A673 (cell line): ENCODE measurements at places on chromosomes 16 and 17. TPM values are rescaled to one million over a fixed set of nuclear protein-coding genes. Genes with fewer than 3 reads are reported as not detected.

Gene HAS3
- 0.49 and 0.72 TPM in 2 replicates for total RNA-seq

Gene C16orf92
- total RNA-seq, result not detected in 2 replicates

Gene CAVIN1
- total RNA-seq, result 16.6 and 19.9 TPM in 2 replicates

Gene SEZ6
- total RNA-seq, result 1.5 and 2.6 TPM in 2 replicates

Gene KRT23
- not detected in 2 replicates for total RNA-seq

Gene PRSS33
- not detected in 2 replicates for total RNA-seq

GRCh38 chr17:42748908-42749798 lies 4.3 kb upstream of the EZH1 start:
- H3K27ac ChIP-seq, result no peak overlapping the region
- H3K4me1 ChIP-seq, result no peaks in the 10 kb centered on the region
- DNase-seq, result no peak
- no peaks in the 10 kb centered on the region for H3K27me3 ChIP-seq
- no peak overlapping the region for H3K4me3 ChIP-seq

DNA sequence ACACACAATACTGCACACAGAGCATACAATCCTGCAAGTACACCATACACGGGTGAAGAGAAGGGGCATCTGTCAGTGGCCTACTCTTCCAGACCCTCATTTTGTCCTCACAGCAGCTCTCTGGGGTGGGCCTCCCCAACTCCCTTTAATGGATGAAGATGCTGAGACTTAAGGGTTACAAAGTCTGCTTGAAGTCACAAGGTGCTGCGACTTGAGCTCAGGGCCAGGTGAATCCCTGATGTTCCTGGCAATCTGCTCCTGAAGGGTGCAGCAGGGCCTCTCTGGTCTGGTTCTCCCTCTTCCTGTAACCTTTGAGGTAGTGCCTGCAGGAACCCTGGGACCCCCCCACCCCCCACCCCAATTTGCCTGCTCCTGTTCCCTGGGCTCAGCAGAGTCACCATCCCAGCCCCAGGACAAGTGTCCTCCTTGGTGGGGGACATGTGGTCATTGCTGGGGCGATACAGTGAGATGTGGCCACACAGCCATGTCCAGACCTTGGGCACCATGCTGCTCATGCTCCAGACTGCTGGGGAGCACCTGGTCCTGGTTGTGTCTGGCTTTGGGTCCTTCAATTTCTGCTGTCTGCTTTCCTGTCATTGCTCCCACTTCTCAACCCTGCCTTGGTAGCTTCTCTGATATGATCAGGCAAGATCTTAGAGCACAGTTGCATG lies 107.5 kb downstream of the METRNL start:
- DNase-seq, result no peak
- H3K4me1 ChIP-seq, result no peaks in the 10 kb centered on the region
- H3K36me3 ChIP-seq, result no peaks in the 10 kb centered on the region

GRCh38 chr17:44206825-44207155 lies 7.1 kb upstream of the ATXN7L3 start:
- no peak for DNase-seq
- H3K4me3 ChIP-seq, result no peak overlapping the region
- no peak overlapping the region for H3K27ac ChIP-seq
- H3K4me1 ChIP-seq, result no peaks in the 10 kb centered on the region
- no peaks in the 10 kb centered on the region for H3K27me3 ChIP-seq

- no peak overlapping the region for H3K27ac ChIP-seq
- H3K27me3 ChIP-seq, result no peaks in the 10 kb centered on the region
- DNase-seq, result no peak
- H3K36me3 ChIP-seq, result no peaks in the 10 kb centered on the region
- H3K4me3 ChIP-seq, result no peak overlapping the region
These were observed 12.6 kb downstream of the CACNG1 start for GRCh38 chr17:67056746-67057490.

DNA sequence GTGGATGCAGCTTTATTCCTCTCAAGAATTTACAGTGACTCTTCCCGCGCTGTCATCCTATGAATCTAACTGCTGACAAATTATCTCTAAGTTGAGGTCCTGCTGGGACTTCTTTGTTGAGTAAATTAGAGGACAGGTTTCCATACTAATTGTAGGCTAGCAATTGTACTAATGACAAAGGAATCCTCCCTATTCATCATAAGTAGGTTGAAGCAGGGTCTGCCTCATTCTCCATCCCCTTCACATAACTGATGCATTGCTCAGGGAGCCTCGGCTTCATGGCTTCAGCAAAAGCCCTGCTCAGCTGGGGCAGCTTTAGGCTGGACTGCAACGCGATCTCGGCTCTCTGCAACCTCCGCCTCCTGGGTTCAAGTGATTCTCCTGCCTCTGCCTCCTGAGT lies 83.1 kb upstream of the IRX6 start:
- no peak overlapping the region for H3K27ac ChIP-seq
- no peaks in the 10 kb centered on the region for H3K27me3 ChIP-seq
- no peak for DNase-seq
- no peaks in the 10 kb centered on the region for H3K36me3 ChIP-seq
- no peak overlapping the region for H3K4me3 ChIP-seq

DNA sequence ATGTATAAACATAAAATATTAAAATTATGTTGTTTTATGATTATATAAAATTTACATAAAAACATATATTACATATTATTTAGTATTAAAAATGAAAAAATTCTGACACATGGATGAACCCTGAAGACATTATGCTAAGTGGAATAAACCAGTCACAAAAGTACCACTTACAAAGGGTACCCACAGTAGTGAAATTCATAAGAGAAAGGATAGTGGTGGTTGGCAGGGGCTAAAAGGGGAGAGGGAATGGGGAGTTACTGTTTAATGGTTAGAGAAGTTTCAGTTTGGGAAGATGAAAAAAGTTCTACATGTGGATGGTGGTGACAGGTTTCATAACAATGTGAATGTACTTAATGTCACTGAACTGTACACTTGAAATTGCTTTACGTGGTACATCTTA lies 41.4 kb downstream of the FBXL20 start:
- H3K27ac ChIP-seq, result no peak overlapping the region
- H3K27me3 ChIP-seq, result no peaks in the 10 kb centered on the region
- no peak overlapping the region for H3K4me3 ChIP-seq
- no peaks in the 10 kb centered on the region for H3K4me1 ChIP-seq
- H3K36me3 ChIP-seq, result no peaks in the 10 kb centered on the region

DNA sequence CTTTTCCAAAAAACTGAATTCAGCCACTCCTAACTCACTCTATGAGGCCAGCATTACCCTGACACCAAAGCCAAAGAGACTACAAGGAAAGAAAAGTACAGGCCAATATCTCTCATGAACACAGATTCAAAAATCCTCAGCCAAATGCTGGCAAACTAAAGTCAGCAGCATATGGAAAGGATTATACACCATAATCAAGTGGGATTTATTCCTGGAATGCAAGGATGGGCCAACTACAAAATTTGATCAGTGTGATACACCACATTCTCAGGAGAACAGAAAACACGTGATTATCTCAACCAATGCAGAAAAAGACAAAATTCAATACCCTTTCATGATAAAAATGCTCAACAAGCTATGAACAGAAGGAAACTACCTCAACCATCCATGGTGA lies 7.7 kb upstream of the AATK start:
- no peak for DNase-seq
- H3K27ac ChIP-seq, result peak overlapping the region; percentile 29
- H3K36me3 ChIP-seq, result no peaks in the 10 kb centered on the region
- no peaks in the 10 kb centered on the region for H3K27me3 ChIP-seq

- H3K27ac ChIP-seq, result no peak overlapping the region
- H3K4me3 ChIP-seq, result no peak overlapping the region
- H3K27me3 ChIP-seq, result no peaks in the 10 kb centered on the region
- DNase-seq, result peak; percentile 81
These were observed 45.4 kb downstream of the STH start for GRCh38 chr17:46044286-46044928.

DNA sequence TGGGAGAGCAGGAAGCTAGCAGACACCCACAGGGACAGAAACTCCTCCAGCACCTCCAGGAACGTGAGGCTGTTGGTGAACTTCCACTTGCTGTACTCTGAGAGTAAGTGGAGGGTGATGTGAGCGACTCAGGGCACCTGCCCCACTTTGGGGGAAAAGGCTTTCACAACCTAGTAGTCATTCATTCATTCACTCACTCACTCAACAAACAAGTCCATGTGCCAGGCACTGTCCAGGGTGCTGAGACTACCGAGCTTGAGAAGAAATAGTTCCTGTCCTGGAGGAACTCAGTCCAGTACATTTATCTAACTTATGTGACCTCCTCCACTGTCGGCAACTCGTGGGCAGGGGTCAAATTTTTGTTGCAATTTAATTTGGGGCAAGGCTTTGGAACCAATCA lies 26.6 kb downstream of the LGALS9 start:
- H3K27ac ChIP-seq, result no peak overlapping the region
- DNase-seq, result peak; percentile 23
- H3K4me3 ChIP-seq, result no peak overlapping the region
- no peaks in the 10 kb centered on the region for H3K36me3 ChIP-seq
- H3K27me3 ChIP-seq, result no peaks in the 10 kb centered on the region

DNA sequence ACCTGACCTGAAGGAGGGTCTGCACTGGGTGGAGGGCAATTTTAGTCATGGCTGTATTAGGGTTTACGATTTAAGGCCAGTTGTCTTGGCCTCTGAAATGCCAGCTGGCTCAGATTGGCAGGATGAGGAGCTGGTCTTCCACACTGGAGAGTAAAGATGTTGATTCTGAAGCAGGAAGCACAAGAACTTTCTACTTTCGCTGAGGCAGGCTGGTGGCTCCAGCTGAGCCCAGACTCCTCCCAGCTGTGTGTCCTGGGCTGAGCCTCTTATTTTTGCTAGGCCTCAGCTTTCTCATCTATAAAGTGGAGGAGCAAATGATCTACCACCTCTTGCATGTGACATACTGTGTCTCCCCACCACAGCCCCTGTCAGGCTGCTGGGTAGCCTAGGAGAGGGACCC lies 74.4 kb downstream of the MRM1 start:
- no peak overlapping the region for H3K4me3 ChIP-seq
- H3K27ac ChIP-seq, result no peak overlapping the region
- DNase-seq, result no peak
- H3K27me3 ChIP-seq, result no peaks in the 10 kb centered on the region

DNA sequence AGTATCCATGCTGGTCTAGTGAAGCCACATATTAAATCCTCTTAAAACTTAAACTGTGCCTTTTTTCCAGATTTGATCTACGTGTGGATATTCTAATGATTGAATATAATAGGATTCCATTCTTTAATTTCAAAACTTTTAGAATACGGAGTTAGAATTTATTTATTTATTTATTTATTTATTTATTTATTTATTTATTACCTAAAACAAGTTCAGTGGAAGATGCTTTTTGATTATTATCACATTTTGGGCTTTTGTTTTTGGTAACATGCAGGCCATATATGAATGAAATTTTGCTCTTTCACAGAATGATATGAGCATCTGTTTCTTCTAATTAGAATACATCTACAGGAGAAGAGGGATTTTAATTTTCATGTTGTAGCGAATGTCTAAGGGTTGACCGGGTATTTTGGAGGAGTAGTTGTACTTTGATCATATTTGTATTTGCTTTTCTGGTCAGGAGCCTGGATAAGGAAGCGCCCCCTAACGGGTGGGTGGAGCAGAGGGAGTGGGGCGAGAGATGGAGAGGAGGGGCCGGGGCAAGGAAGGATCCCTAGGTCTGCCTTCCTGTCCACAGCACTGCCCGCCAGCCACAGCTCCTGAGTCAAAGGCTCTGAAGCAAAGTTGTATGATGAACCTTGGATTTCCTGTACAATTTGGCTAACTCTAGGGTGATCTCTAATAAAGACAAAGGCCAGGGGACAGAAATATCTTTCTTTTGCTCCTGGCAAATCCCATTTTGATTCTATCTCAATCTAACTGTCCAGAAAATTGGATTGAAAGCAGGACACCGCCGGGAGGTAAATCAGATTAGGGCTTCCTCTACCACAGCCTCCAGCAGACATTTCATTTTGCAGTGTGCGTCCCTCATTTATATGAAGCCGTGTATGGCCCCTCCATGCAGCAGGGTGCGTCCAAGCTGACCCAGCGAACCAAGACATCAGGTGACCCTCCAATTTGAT lies 149.1 kb downstream of the PRKCA start:
- no peak overlapping the region for H3K27ac ChIP-seq
- no peak for DNase-seq
- no peaks in the 10 kb centered on the region for H3K27me3 ChIP-seq
- no peaks in the 10 kb centered on the region for H3K36me3 ChIP-seq
